ENCODE measurements at places on chromosomes 2 and 18. TPM values are rescaled to one million over a fixed set of nuclear protein-coding genes. Genes with fewer than 3 reads are reported as not detected.

Gene SLC25A12
- 28.9 TPM for total RNA-seq

Gene MC4R
- not detected for total RNA-seq

Gene STAT4
- total RNA-seq: 157 TPM

Gene UNC80
- total RNA-seq: not detected

Gene CCDC121
- total RNA-seq: 1.6 TPM

Gene DLX1
- not detected for total RNA-seq

Gene ZSWIM2
- not detected for total RNA-seq

Gene SIX3
- 0.10 TPM for total RNA-seq

Gene COL4A4
- not detected for total RNA-seq

Gene ANKRD30BL
- total RNA-seq: not detected

Gene HNMT
- total RNA-seq: not detected

Gene CABYR
- 0.97 TPM for total RNA-seq

Gene CRYGD
- total RNA-seq: not detected

Gene TRIB2
- total RNA-seq: 52.7 TPM

Gene TMEM169
- total RNA-seq: 1.4 TPM

Gene KIAA2012
- total RNA-seq: not detected

Gene NCKAP1
- total RNA-seq: 0.50 TPM

Gene ZNF521
- not detected for total RNA-seq

Gene BUB1
- 140 TPM for total RNA-seq

Gene ADI1
- 17.5 TPM for total RNA-seq

Gene TUBA4B
- total RNA-seq: not detected

Gene SCN2A
- total RNA-seq: 0.05 TPM

Gene NOSTRIN
- not detected for total RNA-seq

Gene POTEJ
- total RNA-seq: not detected

Gene HOXD3
- not detected for total RNA-seq

Gene FIGN
- not detected for total RNA-seq

Gene PRSS56
- not detected for total RNA-seq

Gene LOXL3
- 0.23 TPM for total RNA-seq

Gene IL36B
- not detected for total RNA-seq

Gene CFAP53
- 0.21 TPM for total RNA-seq

Gene PSD4
- 404 TPM for total RNA-seq

Gene MTIF2
- total RNA-seq: 26.1 TPM

Gene CPLX4
- not detected for total RNA-seq

Gene NAT8
- not detected for total RNA-seq

Gene ARHGAP25
- 68.2 TPM for total RNA-seq

Gene DPP10
- not detected for total RNA-seq

Gene RASGRP3
- 4.0 TPM for total RNA-seq

Gene ST6GAL2
- not detected for total RNA-seq

Gene FTCDNL1
- 1.5 TPM for total RNA-seq

Gene CENPA
- 55.2 TPM for total RNA-seq

Measured in activated CD8-positive, alpha-beta T cell treated with anti-CD3 and anti-CD28 coated beads, Interleukin-2, amount 10 ng/mL, durations not matched to agents 7 days and 5 days (primary cell).